ENCODE measurements at places on chromosomes 16 and 17.
A peak's percentile ranks its signal among the peaks of the same experiment; 100 is the strongest.

GRCh38 chr17:50719144-50719923, at the start of gene LUC7L3:
Gene LUC7L3, plus strand, starts transcription at chr17:50719603. Its CDS starts 130 bp downstream, at chr17:50719733.
- peak; percentile 91 for DNase-seq

DNA sequence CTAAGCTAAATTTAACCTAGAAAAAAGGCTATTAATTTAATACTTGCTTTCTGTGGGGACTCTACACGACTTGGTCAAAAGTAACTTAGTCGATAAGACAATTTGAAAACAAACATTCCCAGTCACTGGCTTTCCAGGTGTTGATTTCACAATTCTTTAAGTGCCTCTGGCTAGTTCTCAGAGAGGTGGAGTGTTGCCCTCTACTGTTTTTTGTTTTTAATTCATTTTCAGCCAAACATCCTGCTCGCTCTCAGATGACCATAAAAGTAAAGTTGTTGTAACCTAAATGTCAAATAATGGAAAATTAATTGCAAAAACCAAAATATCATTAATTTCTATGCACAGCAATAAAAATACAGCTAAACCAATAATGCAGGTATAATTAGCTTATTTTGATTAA, 107.1 kb downstream of the MYO1D start:
- DNase-seq, result no peak

DNA sequence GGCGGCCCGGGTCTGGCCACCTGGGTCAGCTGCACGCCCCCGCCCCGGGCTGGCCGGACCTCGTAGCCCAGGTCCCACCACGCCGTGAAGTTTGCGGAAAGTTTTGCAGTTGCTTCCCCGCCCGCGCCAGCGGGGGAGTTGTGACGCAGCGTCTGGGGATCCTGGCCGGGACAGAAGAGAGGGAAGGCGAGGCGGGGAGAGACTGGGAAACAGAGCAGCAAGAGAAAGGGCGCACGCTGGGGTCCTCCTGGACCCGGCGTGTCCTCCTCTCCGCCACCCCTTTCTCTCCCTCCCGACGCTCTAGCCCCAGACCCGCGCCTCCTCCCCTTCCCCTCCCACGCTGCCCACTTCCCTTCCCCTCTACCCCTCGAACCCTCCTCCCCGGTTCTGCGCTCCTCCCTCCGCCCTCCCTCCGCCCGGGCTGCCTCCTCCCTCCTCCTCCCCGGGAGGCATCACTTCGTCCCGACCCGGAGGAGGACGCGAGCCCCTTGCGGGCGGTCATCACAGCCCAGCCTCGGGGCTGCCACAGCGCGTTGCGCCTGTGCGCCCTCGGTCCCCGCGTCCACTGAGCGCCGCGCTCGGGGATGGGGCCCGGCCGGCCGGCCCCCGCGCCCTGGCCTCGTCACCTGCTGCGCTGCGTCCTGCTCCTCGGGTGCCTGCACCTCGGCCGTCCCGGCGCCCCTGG, at the start of gene MRC2:
Gene MRC2 (plus strand): TSS at position 452 of the 685 bp plus-strand sequence. CDS start 133 bp downstream, at position 585.
- no peak for DNase-seq

GRCh38 chr16:21727344-21727743, 63.6 kb downstream of the OTOA start:
- no peak for DNase-seq

DNA sequence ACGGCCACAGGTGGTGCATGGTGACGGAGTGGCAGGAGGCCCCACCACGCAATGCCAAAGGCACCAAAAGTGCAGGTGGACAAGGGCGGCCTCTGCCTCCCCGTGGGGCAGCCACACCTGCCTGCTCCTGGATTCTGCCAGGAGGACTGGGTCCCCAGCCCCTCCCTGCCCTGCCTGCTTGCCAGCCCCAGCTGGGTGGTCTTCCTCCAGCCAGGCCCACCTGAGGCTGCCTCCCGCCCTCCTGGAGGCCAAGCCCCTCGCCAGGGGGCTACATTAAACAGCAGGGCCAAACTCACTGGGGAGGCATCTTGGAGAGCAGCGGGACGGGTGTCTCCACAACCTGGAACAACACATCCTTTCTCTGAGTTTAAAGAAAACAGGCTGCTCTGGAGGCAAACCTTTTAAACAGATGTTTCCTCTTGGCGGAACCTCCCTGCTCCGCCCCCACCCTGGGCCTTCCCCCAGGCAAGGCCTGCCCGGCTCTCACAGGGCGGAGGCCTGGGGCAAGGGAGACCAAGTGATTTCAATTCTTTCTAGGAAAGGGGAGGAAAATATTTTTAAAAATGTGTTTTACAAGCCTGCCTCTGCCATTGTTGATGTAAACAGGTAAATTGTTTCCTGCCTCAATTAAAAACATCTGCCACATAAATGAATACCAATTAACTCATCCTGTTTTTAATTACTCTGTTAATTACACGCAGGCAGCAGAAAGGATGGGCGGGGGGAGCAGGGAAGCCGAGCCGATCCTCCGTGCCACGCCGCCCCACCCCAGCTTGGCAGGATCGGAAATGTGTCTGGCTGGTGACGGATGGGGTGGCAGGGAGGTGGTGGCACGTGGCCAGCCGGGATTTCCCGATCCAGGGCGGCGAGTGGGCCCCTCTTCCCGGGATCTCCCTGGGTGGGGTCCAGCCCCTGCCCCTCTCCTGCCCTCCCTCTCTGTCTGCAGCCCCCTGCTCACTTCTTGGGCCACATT, 54.4 kb upstream of the PABPN1L start:
- no peak for DNase-seq

- DNase-seq, result no peak
Measured at GRCh38 chr16:81530296-81530721, 85.7 kb downstream of the CMIP start.

- DNase-seq, result no peak
Measured at GRCh38 chr17:42772945-42773289, 332 bp upstream of the VPS25 start.

DNA sequence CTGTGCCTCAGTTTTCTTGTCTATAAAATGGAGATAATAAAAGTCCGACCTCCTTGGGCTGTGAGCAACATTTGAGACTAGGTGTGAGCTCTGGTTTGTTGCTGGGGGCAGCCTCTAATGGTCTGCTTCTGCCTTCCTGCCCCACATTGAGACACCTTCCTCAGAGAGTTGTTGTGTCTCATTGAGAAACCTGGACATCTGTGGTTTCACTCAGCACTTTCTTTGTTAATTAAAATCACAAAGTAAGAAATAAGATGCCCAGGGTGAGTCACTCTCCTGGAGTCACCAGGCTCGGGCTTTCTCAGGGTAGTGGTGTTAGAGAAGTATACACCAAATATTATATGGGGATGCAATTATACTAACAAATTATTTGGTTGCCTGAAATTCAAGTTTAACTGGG, 389.2 kb upstream of the SALL1 start:
- DNase-seq, result no peak

DNA sequence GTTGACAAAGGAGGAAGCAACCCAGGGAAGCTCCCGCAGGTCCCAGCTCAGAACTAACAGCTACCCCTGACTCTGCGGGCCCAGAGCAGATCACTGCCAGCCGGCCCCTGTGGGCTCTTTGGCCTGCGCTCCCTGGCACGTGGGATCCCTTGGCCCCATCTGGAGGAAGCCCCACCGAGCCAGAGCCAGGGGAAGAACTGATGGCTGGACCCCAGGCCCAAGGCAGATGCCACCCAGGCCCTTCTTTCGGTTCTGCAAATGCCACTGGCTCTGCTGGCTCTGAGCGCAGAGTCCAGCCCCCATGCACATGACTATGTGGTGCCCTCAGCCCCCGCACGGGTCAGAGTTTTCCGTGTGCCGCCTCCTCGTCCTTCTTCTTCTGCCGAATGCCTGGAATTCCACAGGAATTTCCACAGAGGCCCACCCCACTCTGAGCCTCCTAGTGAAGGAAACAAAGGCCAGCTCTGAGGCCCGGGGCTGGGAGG, 35.8 kb upstream of the SNN start:
- DNase-seq, result no peak

GRCh38 chr17:48247038-48247437, 139.5 kb downstream of the SNX11 start:
- DNase-seq, result no peak

DNA sequence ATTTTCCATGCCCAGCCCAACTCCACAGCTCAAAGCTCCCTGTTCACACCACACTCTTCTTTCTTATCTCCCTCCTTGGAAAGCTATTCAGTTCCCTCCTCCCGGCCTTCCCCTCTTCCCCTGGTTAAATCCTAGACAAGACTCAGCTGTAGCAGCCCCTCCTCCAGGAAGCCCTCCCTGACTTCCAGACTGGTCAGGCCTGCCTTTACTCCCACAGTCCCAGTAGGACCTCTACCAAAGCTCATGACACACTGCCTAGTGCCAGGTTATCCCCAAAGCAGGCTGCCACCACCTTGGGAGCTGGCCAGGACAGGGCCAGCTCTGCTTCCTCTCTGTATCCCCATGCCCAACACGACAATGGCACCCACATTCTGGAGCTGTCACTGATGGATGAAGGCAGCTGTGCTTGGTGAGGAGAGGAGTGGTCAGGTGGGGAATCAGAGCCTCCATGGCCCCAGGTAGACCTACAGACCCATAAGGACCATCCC, 50.0 kb downstream of the BEAN1 start:
- DNase-seq, result no peak

DNA sequence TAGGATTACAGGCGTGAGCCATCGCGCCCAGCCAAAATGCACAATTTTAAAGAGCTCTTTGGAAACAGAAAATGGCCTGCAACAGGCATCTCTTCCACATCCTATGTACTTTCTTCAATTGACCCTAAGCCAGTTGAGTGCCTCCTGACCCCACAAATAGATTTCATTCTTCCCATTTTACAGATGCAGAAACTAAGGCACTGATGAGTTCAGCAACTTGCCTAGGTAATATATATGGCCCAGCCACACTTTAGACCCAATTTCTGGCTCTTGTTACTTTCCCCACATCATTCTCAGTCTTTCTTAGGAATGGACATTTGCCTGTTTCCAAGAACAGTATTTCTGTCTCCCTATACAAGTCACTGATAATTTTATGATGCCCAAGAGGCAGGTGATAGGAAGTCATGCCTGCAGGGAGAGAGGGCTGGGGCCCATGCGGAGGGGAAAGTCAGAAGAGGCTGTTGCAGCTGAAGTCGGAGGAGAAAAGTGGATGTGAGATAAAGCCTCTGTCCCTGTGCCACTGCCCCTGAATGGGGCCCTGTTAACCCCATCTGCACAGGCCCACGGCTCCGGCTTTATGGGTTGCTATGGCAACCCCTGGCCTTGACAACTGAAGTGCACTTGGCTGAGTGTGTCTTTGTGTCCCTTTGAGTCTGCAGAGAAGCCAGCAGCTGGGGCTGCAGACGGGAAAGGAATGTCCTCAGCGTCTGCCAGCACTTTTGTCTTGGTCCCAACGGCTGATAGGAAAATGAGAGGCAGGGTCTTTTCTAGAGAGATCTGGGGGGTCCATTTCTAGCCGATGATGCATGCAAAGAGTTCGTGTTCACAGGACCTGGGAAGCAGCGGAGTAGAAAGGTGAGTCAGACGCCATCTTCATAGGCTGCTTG, 45.9 kb downstream of the ABAT start:
- DNase-seq, result no peak

- DNase-seq, result no peak
Measured at GRCh38 chr16:23113185-23113584, 36.1 kb downstream of the USP31 start.

- DNase-seq, result no peak
Measured at GRCh38 chr17:31291820-31292219, 5.2 kb downstream of the OMG start.

DNA sequence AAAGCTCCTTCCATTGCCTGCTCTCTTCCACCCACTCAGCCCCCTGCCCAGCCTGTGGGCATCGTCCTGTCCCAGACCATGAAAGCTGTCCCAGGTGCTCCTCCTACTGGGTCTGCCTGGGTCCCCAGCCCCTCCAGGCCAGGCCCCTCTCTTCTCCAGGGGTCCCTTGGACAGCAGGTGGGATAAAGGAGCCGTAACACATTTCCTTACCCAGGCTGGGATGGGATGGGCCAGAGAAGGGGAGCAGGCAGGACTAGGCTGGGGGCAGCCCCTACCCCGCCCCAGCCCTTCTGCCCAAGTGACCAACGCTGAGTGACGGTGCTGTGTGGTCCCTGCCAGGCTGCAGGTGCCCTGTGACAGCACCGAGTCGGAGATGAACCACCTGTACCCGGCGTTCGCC, 80.1 kb downstream of the MGAT5B start:
- no peak for DNase-seq
